ENCODE measurements at places on chromosomes 7 and 10. TPM values are rescaled to one million over a fixed set of nuclear protein-coding genes. Genes with fewer than 3 reads are reported as not detected.

The SLC26A3 gene
- not detected for polyA plus RNA-seq

The ANKRD61 gene
- polyA plus RNA-seq: 0.74 TPM

The CBLL1 gene
- polyA plus RNA-seq: 33.7 TPM

The MRC1 gene
- polyA plus RNA-seq: 2.4 TPM

The INPP5F gene
- 328 TPM for polyA plus RNA-seq

Data from spinal cord (tissue), 10 donors.